Aorta (tissue), 5 donors: ENCODE measurements at places on chromosomes 16 and 17. TPM values are rescaled to one million over a fixed set of nuclear protein-coding genes. Genes with fewer than 3 reads are reported as not detected.

KRT40 gene
- not detected for total RNA-seq

PRSS36 gene
- total RNA-seq = 8.8 TPM

KRT31 gene
- not detected for total RNA-seq

KRT39 gene
- total RNA-seq = not detected

KRT17 gene
- total RNA-seq = 3.8 TPM

PRCD gene
- 8.6 TPM for total RNA-seq

RAB40C gene
- 17.9 TPM for total RNA-seq
